NCI-H1436 (cell line): ENCODE measurements at places on chromosomes 1 and 21.

DNA sequence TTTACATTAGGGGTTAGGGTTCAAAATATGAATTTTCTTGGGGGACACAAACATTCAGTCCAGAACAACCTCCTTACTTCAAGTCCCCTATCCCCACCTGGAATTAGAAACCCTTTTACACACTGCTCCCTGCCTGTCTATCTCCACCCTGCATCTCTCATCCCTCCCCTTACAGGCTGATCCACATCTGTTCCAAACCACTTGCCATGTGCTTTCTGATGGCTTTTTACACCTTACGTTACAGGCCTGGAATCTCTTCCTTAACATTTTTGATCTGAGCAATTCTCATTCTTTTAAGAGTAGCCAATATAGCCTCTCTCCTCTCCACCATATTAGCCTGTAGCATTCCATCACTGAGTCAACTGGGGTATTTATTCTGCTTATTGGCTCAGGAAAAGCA, 122.0 kb downstream of the PTBP2 start:
- no peak for DNase-seq

DNA sequence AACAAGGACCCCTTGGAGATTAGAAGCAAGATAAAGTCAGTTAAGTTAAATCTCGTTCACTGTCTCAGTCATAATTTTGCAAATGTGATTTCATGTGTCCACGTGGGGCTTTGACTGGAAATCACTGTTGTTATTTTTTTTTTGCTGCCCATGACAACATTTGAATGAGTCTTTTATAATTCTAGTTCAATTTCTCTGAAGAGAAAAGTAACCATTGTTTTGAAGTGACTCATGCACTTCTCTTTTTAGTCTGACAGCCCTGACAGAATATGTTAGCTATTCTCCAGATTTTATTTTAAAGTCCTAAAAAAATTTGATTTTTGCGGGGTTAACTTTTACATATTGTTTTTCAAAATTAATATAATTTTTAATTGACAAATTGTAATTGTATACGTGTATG, 30.7 kb upstream of the NLRP3 start:
- no peak for DNase-seq

DNA sequence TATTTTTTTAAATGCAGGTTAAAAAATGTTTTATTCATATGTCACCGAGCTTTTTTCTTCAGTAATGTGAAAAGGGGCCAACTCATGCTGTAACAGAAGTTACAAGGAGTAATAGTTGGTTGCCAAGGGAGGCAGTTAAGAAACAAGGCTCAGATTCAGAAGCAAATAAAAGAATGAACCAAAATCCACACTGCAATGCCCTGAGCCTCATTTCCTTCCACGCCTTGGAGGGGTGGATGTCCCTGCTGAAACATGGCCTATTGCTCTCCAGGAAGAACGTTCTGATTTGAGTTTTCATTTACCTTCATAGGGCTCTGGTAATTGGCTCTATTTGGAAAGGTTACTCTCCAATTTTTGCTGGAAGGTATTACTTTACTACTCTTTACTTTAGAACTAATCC, 24.4 kb downstream of the ALG14 start:
- no peak for DNase-seq

- DNase-seq: peak; percentile 55
Observed at GRCh38 chr1:215891266-215892057, 324.4 kb downstream of the KCTD3 start.

DNA sequence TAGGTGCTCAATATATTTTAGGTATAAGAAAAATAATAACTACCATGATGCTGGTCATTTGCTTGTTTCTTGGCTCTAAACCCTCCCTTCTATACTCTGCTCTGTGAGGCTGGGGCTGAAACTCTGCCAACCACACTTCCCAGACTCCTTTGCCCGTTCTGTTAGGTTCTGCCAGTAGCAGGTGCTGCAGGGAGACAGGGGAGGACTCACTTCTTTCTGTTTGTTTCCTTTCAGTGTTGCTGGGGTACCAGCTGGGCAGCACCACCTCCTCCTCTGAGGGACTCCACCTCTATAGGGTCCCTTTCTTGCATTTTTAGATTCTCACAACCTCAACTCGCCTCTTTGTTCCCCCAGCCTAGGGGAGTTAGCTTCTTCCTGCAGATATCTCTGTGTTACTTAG, 17.0 kb upstream of the SH2D2A start:
- DNase-seq: no peak

DNA sequence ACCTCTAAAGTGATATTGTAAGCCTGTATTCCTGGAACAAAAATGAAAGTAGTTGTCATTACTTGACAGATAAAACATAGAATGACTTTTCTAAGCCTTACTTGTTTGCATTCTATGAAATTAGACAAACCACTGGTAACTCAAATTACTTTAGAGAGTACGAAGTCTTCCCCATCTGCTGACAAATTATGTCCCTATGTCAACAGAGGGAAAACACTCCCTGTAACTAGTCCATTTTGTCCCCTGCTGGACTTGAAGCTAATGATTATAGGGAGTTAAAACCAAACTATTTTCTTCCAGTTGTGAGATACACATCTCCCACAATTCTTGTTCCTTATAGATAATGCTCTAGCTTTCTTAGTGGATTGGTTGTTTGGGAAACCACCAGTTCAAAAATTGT, 39.6 kb downstream of the GREM2 start:
- DNase-seq: no peak

GRCh38 chr1:208002672-208003071, 91.7 kb upstream of the CD34 start:
- DNase-seq: no peak

DNA sequence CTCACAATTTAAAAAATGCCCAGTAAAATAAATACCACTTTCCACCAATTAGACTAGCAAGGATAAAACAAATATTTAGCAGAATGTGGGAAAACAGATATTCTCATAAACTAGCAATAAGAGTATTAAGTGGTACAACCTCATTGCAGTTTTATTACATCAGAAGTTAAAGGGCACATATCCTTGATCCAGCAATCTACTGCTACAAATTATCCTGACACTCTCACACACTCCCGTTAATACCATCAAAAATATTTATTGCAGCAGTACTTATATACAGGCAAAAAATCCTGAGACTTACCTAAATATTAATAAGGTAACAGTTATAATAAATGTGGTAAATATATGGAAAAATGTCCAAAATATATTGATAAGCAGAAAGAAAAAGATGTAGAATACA, 44.3 kb downstream of the ZNF644 start:
- no peak for DNase-seq

- DNase-seq: no peak
Observed at GRCh38 chr1:116971258-116971860, 30.2 kb upstream of the CD101 start.

GRCh38 chr1:225823811-225824261, 13.9 kb downstream of the EPHX1 start:
- DNase-seq: no peak

GRCh38 chr1:17276568-17276967, 27.7 kb downstream of the PADI3 start:
- no peak for DNase-seq

GRCh38 chr1:61253059-61253735, 170.8 kb downstream of the NFIA start:
- peak; percentile 9 for DNase-seq

DNA sequence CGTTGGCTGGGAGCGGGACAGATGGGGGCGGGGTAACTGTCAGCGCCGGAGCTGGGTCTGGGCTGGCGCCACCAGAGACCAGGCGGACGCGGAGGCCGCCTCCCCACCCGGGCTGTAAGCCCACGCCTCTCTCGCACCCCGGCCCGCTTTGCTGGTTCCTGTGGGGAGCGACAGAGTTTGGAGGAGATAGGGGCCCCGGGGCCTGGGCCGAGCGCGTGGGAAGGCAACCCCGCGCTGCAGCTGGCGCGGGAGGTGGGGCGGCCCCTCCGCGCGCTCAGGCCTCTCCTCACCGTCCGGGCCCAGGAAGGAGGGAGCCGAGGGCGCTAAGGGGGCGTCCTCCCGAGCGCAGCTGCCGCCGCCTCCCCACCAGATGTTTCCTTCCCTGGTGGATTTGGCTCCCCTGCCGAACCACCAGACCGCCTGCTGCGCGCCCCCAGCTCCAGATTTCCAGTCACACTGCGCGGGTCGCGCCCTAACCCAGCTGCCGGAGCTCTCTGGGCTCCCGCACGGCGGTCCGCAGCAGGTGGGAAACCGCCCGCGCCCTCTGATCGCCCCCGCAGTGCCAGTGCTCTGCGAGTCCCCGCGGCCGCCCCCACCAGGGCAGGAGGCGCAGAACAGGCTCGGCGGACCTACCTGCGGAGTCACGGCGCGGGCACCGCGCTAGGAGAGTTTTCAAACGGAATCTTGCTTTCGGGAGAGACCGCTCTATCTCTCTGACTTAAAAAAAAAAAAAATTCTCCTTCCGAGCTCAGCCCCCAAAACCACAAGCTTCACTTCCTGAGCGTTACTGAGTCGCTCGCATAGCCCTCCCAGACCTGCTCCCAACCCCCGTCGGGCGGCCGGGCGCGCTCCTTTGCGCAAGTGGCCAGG, 1.1 kb downstream of the GFI1 start:
- peak; percentile 55 for DNase-seq

DNA sequence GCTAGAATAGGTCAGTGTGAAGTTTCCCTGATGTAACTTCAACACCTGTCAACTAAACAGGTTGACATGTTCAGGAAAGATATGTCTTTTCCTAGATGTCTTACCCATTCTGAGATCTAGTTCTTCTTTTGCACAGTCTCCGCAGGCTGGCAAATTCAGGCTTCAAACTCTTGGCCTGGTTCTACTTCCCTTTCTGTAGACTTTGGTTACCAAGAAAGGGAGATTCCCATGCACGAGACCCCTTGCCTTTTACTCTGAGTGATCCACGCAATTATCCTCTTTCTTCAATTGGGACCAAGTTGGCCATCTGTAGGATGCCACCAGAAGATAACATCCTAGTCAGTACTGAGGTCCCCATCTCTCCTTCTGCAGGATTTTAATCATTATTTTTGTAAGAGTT, 2.0 kb downstream of the CFAP45 start:
- no peak for DNase-seq

DNA sequence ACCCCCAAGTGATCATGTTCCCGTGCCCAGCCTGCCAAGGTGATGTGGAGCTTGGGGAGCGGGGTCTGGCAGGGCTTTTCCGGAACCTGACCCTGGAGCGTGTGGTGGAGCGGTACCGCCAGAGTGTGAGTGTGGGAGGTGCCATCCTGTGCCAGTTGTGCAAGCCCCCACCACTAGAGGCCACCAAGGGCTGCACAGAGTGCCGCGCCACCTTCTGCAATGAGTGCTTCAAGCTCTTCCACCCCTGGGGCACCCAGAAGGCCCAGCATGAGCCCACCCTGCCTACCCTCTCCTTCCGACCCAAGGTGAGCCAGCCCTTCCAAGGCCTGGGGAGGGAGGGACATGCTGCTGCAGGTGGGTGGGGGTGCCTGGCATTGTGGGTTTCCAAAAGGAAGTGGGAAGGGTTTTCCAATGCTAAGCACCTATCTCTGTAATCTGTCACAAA, 2.3 kb downstream of the TRIM46 start:
- peak; percentile 14 for DNase-seq

DNA sequence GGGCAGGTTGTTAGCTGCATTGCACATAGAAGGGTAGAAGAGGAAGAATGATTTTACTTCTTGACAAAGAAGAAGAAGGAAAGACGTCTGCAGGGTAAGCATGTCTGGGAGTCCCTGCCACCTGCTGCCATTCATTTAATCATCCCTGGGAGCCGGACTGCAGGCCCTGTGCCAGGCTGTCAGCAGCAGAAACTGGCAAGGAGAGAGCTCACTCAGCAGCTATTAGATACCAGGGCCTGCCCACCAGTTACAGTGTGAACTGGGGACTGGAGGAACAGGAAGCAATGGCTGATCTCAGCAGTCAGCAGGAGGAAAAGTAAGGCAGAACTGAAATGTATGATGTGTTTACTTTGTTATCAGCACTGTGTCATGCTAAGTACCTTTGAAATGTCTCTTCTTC, 75.7 kb upstream of the C1orf87 start:
- peak; percentile 9 for DNase-seq

DNA sequence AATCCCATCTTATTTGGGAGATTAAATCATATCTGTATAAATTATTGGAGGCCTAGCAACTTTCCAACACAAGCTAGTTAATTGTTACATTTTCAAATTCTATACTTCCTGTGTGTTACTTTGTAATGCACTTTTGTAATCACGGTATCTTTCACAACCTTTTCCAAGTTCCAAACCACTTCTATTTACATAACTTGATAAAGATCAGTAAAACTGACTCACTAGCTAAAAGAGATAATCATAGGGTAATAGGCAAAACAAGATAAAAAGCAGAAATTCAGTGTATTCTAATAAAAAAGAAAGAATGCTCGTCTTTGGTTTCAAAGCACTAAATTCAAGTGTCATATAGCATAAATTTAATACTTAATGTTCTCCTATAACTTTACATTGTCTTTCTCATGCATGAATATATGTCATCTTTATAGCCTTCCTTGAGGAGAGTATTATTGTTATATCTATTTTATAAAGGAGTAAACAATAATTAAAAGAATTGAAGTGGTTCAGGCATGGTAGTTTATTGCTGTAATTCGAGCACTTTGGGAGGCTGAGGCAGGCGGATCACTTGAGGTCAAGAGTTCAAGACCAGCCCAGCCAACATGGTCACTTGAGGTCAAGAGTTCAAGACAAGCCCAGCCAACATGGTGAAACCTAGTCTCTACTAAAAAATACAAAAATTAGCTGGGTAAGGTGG, 66.4 kb downstream of the RGS13 start:
- no peak for DNase-seq

DNA sequence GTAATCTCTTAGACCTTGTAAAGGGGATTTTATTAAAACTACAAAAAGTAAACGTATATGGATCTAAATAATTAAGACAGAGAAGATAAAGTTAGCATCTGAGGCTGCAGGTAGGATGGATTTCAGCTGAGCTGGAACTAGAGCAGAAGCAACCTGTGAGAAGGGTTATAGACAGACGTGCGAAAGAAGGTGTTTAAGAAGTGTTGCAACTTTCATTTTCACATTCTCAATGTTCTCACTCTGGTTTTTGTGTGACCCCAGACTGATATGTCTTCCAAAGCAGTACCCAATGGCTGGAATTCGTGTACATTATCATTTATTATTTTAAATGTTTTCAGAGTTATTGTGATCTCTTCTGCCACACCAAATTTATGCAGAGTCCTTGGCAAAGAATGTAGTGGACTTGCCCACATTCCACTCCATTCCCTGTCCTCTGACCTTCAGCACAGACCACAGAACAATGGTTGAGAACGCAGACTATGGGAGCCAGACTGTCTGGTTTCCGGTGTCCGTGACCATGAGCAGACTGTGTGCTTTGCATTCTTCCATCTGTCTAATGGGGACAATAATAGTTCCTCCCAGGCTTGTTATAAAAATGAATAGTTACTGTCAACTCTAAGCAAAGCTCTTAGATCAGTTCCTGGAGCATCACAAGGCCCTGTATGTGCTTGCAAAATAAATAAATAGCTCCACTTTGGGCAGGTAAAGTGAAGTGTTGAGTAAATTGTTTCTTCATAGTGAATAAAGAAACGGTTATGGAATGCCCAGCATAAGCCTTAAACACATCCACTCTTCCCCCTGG, 140.6 kb upstream of the SAMSN1 start:
- DNase-seq: no peak

GRCh38 chr1:94236013-94236491, 1.3 kb downstream of the ARHGAP29 start:
- no peak for DNase-seq

DNA sequence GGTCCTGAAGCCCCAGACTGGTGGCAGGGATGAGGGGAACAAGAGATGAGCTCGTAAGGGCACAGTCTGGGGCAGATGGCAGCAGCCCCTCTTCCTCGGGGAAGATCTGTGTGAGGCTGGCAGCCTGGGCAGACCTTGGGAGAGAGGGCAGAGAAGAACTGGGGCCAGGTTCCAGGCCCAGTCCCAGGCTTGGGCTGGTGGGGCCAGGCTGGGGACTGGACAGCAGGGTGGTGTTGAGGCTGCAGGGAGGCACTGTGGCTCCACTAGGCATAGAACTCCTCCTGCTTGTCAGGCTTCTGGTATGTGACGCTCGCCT, 35.7 kb downstream of the SDC3 start:
- no peak for DNase-seq
